ENCODE measurements at places on chromosomes 2 and 18. TPM values are rescaled to one million over a fixed set of nuclear protein-coding genes. Genes with fewer than 3 reads are reported as not detected.

The SERPINB13 gene
- 15.5 TPM for polyA plus RNA-seq

The CMPK2 gene
- 3.1 TPM for polyA plus RNA-seq

The PRKAG3 gene
- not detected for polyA plus RNA-seq

The TEX51 gene
- polyA plus RNA-seq = not detected

The ABCB6 gene
- polyA plus RNA-seq = 6.1 TPM

The GALNT13 gene
- polyA plus RNA-seq = not detected
